ENCODE measurements at places on chromosomes 7 and 10. TPM values are rescaled to one million over a fixed set of nuclear protein-coding genes. Genes with fewer than 3 reads are reported as not detected.
A peak's percentile ranks its signal among the peaks of the same experiment; 100 is the strongest.

DKK1 gene
- not detected for total RNA-seq

ASB15 gene
- total RNA-seq, result not detected

DNA sequence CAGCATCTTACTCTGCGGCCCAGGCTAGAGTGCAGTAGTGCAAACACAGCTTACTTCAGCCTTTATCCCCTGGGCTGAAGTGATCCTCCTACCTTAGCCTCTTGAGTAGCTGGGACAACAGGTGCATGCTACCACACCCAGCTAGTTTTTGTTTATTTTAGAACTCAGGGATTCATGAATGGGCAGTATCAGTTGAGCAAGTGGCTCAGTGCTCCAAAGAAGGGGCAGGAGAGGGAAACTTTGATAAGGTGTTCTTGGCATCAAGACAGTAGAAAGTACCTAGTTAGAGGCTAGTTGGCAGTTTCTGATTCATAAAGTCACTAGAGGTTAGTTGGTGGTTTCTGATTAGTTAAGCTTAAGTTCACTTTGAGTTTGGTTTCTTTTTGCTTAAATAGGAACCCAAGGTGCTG lies 18.4 kb downstream of the TRIM24 start:
- no peak for DNase-seq

DNA sequence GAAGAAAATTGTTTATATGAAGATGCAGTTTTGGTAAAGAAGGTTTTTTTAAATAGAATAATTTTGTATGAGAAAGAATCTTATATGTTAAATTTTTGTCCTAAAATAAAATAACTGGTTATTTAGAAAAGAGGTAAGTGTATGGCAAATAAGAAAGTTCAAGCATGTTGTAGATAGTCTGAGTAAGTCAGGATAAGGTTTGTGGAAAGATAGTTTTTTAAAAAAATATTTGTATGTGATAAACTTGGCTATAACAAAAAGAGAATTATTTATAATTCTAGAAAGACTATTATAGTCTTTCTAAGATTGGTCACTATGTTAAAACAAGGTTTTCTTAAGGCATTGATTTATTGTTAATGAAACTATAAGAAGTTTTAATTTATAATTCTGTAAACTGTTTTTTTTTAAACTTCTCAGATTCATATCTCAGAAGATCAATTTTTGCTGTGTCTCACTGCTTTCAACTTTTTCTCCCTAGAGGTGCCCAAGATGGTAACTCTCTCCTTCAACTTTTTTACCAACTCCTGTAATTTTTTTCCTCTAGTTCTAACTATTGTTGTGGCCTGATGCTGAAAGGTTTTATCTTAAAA lies 698.6 kb downstream of the CCSER2 start:
- DNase-seq, result no peak

GRCh38 chr10:97791824-97792721 lies 20.3 kb upstream of the SFRP5 start:
- peak; percentile 78 for DNase-seq

DNA sequence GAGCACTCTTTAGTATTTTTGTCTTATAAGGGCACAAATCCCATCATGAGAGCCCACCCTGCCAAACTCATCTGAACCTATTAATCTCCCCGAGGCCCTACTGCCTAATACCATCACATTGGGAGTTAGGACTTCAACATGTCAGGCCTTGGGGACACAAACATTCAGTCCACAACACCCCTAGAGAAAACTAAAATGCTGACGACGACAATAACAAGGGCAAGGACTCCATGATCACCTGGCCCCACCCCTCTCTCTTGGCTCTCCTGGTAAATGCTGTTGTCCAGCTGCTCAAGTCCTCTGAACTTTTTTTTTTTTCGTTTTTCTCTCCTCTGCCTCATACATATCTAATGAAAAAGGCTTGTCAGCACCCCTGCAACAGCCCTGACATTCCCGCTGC lies 118.8 kb upstream of the MKI67 start:
- DNase-seq, result no peak

Data from activated CD4-positive, alpha-beta memory T cell treated with anti-CD3 and anti-CD28 coated beads, Interleukin-2, amount 10 ng/mL, durations not matched to agents 7 days and 5 days (primary cell).